ENCODE measurements at places on chromosomes 2 and 18. TPM values are rescaled to one million over a fixed set of nuclear protein-coding genes. Genes with fewer than 3 reads are reported as not detected.

GRCh38 chr18:8997634-8998033, 104.9 kb upstream of the NDUFV2 start:
- DNase-seq, result no peak

DNA sequence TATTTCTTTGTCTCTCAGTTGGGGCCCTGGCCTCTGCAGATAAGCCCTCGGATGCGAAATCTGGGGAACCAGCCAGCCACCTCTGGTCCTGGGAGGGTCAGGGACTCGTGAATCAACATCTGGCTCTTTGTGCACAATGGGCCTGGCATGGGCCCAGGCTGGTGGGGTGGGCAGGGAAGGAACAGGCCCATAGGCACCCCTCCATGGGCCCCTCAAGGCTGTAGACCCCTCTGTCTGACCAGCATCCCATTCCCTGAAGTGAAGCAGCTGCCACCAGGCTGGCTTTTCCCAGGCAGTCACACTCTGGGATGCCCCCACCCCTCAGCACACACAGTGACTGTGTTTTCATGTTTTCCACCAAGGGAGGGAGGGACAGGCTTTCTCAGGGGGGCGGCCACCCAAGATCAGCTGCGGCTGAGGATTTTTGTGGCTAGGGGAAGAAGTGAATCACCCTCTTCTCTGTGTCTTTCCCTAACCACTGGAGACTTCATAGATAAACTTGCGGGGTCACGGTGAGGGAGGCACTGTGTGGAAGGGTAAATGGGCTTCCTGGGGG, 166.0 kb downstream of the AGAP1 start:
- DNase-seq, result no peak

Gene NAT8
- not detected for total RNA-seq

Gene C2orf74
- 7.9 TPM for total RNA-seq

- no peak for DNase-seq
Observed at GRCh38 chr2:150133623-150134022, 353.8 kb downstream of the RND3 start.

Gene GREB1L
- not detected for total RNA-seq

DNA sequence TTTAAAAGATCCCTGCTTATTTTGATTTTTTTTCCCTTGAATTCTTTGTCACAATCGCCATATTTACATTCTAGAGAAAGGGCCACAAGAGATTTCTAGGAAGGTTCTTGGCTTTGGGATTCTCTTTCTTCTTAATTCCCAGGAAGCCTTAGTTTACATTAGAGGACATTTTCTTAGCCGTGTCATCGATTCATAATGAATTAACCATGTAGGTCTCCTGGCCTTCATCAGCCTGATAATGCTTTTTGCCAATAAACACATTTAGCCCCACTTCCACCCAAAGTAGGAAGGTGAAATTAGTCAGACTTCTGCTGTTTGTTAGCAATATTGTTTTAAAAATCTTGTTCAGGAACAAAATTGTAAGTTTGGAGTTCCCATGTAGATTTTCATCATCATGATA, 71.3 kb upstream of the LPIN2 start:
- no peak for DNase-seq

DNA sequence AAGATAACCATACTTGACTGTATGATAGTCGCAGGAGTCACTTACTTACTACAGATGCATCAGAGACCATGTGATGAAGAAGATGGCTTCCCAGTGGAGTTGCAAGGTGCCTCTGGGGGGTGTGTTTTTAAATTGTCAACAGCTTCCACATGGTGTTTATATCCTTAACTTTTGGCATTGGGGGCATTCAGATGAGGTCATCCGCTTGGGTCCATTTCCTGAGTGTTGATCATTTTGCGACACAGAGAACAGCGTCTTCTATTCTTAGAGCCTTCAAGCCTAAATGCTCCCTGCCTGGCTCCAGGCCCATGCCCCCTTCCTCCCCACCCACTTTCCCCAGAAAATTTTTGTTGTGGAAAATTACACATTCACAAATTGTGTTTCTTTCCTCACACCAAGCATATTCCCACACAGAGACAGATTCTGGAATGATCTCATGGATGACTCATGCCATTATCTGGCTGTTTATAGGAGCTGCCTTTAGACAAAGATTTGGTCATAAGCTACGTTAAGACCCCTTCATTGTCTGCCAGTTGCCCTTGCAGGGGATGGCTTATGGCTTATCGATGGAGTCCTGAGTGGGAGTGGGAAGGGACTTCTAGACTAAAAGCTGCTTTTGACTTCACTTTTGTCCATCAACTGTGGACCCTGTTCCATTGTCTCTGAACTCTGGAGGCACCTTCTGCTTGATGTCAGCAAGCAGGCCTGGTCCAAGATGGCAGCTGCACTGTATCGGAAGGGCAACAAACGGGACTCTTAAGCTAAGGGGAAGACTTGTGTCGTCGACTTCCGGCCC, 91.8 kb downstream of the CABLES1 start:
- DNase-seq, result no peak

GRCh38 chr2:237631007-237631785, 3.8 kb downstream of the LRRFIP1 start:
- no peak for DNase-seq

Gene KCTD1
- total RNA-seq, result 6.4 TPM

Gene APLF
- total RNA-seq, result 3.8 TPM

- DNase-seq, result no peak
Observed at GRCh38 chr2:34892256-34892655, 1293.2 kb upstream of the FAM98A start.

- DNase-seq, result no peak
Observed at GRCh38 chr2:144366825-144367429, 153.0 kb downstream of the ZEB2 start.

- DNase-seq, result no peak
Observed at GRCh38 chr2:23091019-23091418, 294.0 kb upstream of the KLHL29 start.

Gene CRYBA2
- total RNA-seq, result not detected

- no peak for DNase-seq
Observed at GRCh38 chr2:161199912-161200701, 39.9 kb downstream of the TANK start.

DNA sequence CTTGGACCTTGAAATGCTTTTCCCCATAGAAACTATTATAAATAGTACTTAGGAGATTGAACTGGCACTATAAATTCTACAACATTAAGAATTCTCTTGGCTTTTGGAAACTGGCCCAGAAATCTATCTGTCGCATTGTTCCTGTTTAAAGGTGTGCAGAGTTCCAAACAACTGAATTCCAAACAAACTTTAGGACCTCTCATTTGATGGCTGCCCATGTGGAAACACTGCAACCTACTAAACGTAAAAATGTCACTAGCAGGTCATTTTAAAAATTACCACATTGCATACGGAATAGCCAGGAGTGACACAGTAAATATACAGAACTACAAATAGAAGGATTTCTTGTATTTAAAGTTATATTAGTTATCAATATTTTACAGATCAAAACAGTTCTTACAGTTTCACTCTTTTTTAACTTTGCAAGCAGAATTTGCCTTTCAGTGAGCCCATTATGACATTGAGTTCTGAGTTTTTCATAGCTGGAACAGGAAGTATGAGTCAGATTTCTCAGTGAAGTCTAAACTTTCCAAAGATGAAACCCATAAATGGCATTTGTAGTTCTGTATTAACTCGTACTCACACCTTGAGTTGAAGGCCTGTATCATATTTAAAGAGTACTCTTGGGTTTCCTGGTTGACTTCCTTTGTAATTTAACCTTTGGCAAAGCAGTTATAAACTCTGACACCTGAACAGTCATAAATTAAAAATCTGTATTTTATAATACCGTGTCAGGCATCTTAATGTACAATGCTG, 142.3 kb upstream of the BOD1L2 start:
- no peak for DNase-seq

DNA sequence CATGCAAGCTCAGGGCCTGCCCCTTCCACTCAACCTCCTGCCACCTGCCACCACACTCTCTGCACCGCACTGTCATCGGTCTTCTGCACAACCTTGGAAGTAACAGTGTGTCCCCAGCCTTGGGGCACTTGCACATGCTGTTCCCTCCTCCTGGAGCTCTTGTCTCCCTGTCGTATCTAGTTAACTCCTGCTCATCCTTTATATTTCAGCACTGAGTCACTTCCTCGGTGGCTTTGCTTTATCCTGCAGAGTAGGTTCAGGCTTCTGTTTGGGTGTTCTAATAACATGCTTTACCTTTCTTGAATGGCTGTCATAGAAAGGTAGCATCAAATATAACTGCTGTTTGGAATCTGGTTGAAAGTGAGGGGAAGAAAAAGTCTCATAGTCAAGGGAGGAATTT, 25.3 kb downstream of the PAX8 start:
- no peak for DNase-seq

Gene EFHD1
- total RNA-seq, result 0.48 TPM

Gene LYPD1
- total RNA-seq, result not detected

Gene DQX1
- 0.39 TPM for total RNA-seq

Gene LOXL3
- 2.1 TPM for total RNA-seq

DNA sequence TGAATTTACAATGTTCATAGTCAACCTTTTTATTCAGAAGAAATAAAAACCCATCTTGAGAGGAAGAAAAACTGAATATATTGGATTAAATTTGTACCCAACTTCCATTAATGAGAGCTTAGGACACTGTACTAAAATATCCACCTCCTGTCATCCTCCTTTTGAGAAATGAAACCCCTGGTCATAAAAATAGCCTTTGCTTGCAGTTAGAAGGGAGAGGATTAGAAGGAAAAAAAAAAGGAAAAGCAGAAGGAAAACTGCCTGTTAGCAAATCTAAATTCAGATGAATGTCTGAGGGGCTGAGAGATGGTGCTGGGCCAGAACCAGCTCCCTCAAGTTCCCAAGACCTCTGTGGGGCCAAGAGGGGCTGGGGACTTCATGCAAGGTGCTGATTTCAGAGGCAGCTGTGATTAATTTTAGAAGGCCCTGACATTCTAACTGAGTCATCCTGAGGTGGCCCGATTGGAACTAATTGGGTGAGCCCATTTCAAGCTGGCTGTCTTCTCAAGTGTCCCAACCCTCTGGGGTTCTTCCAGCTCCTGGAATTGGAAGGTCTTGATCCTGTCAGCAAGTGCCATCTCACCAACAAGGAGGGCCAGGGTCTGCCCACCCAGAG, 38.4 kb upstream of the BIN1 start:
- DNase-seq, result no peak
